ENCODE measurements at places on chromosomes 6 and 20.

DNA sequence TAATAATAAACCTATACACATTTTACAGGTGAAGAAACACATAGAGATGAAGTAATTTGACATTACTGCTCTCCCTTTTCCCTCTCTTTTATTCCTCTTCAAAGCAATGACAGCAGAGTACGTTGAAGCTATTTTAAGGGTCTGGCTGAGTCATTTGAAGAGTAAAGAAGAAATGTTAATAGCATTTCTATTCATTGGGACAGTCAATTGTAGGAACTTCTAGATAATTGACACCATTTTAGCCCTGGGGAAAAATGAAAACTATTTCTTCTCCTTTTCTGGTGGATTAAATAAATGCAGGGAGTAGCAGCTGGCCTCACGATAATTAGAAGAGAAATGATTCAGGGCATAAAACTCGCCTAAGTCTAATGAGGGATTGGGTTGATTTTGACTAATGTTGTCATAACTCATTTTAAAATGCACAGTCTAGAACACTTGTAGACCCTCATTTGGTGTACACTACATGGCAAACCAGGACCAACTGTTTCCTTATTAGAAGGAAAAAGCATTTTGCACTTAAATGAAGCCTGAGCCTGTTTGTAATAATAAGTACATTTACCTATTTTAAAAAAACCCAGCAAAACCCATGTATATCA is 48.1 kb downstream of the RIPOR2 start:
- H3K4me3 ChIP-seq = no peak overlapping the region
- DNase-seq = no peak
- peaks cover 3% of the 10 kb centered on the region for H3K4me1 ChIP-seq
- H3K27ac ChIP-seq = no peak overlapping the region
- H3K27me3 ChIP-seq = no peaks in the 10 kb centered on the region

DNA sequence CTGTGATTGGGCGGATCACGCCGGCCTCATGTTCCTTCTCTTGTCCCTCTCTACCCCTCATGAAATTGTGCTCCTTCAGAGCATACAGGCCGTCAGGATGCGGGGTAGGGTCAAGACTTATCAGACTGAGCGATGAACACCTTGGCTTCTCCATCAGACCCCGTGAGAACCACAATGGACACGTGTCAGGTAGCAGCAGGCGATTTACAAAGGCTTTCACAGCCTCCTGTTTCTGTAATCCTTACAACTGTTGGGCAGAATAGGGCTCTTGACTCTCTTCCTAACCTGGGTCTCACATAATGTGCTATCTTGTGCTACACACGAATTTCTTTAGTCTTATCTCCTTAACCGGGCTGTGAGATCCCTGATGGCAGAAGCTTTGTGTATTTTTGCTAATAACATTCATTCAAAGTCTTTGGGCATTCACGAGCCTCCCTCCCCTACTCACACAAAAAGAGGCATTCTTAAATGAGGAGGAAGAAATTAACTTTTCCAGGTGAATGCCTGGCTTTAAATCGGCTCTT is 122.9 kb upstream of the SLC22A23 start:
- H3K4me1 ChIP-seq = peaks cover 4% of the 10 kb centered on the region
- H3K4me3 ChIP-seq = no peak overlapping the region
- DNase-seq = no peak
- peaks cover 13% of the 10 kb centered on the region for H3K27me3 ChIP-seq
- no peak overlapping the region for H3K27ac ChIP-seq

GRCh38 chr20:3935295-3935955 is 46.2 kb downstream of the PANK2 start:
- no peak overlapping the region for H3K27ac ChIP-seq
- H3K36me3 ChIP-seq = peaks cover 6% of the 10 kb centered on the region
- DNase-seq = no peak
- H3K4me1 ChIP-seq = no peaks in the 10 kb centered on the region

- H3K27me3 ChIP-seq = no peaks in the 10 kb centered on the region
- no peak for DNase-seq
- no peak overlapping the region for H3K4me3 ChIP-seq
- peaks cover 20% of the 10 kb centered on the region for H3K4me1 ChIP-seq
Observed at GRCh38 chr20:10562899-10563298, 110.9 kb downstream of the JAG1 start.
